Progenitor cell of endocrine pancreas (in vitro differentiated cells): ENCODE measurements at places on chromosomes 6 and 20.

GRCh38 chr20:7985916-7986315 lies 33.6 kb downstream of the TMX4 start:
- no peak for DNase-seq

GRCh38 chr6:68636666-68637065 lies 1.6 kb downstream of the ADGRB3 start:
- DNase-seq, result no peak

DNA sequence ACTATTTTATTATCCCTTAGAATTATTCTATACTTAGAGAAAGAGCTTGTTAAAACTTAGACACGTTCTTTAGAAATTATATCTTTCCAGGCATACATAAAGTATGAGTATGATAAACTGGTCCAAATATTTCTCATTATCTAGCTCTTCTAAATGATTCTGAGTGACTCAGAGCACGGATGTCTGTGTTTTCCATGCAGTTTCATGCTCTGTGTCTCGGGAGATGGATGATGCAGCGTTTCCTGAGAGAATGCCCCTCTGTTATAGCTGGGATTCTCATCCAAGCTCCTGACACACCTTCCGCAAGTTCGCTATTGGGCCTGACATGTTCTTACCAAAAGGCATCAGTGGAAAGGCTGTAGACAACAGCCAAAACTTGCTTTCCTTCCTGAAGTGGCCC lies 19.3 kb downstream of the SIRT5 start:
- DNase-seq, result no peak

- no peak for DNase-seq
Observed at GRCh38 chr20:37677969-37678861, 15.6 kb upstream of the CTNNBL1 start.
